Calu3 (cell line): ENCODE measurements at places on chromosomes 3 and 15. TPM values are rescaled to one million over a fixed set of nuclear protein-coding genes. Genes with fewer than 3 reads are reported as not detected.
A peak's percentile ranks its signal among the peaks of the same experiment; 100 is the strongest.

The SCG5 gene
- total RNA-seq: 1.9 TPM in 1 of 2 replicates, not detected in the other

The BNC1 gene
- not detected in 2 replicates for total RNA-seq

The CAMK1 gene
- total RNA-seq: 4.1 and 7.2 TPM in 2 replicates

The LRTM1 gene
- not detected in 2 replicates for total RNA-seq

The CNTN4 gene
- 1.6 and 2.9 TPM in 2 replicates for total RNA-seq

The IL5RA gene
- not detected in 2 replicates for total RNA-seq

The CRABP1 gene
- 0.51 TPM in 1 of 2 replicates, not detected in the other for total RNA-seq

- H3K4me3 ChIP-seq: no peak overlapping the region
- H3K27ac ChIP-seq: no peak overlapping the region
- no peaks in the 10 kb centered on the region for H3K4me1 ChIP-seq
- H3K27me3 ChIP-seq: no peaks in the 10 kb centered on the region
- no peak for DNase-seq
Observed at GRCh38 chr3:178505832-178506231, 30.4 kb upstream of the KCNMB2 start.

DNA sequence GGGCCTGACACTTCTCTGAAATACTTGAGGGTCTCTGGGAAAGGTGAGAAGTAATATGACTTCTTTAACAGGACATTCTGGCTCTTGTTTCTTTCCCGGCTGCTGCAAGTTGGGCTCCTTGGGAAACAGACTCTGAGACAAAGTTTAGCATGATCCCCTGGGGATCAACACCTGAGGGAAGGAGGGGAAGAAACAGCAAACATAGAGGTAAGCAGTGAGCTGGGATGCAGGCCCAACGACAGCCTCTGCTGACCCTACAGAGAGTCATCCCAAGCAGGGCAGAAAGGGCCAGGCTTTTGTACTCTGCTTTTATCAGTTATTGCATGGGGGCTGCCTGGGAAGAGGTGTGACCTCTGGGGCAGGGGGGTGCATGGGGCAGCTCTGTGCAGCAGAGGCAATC lies 26.8 kb upstream of the DUT start:
- no peak overlapping the region for H3K4me3 ChIP-seq
- H3K36me3 ChIP-seq: no peaks in the 10 kb centered on the region
- no peaks in the 10 kb centered on the region for H3K4me1 ChIP-seq
- no peaks in the 10 kb centered on the region for H3K27me3 ChIP-seq
- no peak overlapping the region for H3K27ac ChIP-seq
- no peak for DNase-seq

- H3K4me1 ChIP-seq: peaks cover 8% of the 10 kb centered on the region
- peak within 1 kb of the TSS; percentile 99 for H3K4me3 ChIP-seq
- DNase-seq: peak; percentile 80
- peak within 1 kb of the TSS; percentile 99 for H3K27ac ChIP-seq
Observed at GRCh38 chr3:101512646-101513418, at the start of gene SENP7. Gene SENP7, minus strand, starts transcription at chr3:101513212. Its CDS starts 82 bp downstream, at chr3:101513130.

DNA sequence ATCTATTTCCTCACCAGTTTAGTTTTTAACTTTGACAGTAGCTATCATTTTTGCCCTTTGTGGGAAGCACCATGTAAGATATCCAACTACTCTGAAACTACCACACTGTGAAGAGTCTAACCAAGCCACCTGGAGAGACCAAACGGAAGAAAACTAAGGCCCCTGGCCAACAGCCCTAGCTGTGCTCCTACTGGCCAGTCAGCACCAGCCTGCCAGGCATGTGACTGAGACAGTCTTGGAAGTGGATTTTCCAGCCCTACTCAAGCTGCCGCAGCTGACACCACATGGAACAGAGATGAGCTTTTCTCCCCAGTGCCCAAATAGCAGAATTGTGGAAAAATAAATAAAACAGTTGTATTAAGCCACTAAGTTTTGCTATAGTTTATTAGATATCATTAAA lies 2.9 kb upstream of the TBC1D5 start:
- H3K4me3 ChIP-seq: no peak overlapping the region
- DNase-seq: no peak
- no peak overlapping the region for H3K27ac ChIP-seq
- H3K4me1 ChIP-seq: peaks cover 23% of the 10 kb centered on the region
- H3K36me3 ChIP-seq: peaks cover 28% of the 10 kb centered on the region

- no peak overlapping the region for H3K4me3 ChIP-seq
- no peak overlapping the region for H3K27ac ChIP-seq
- H3K4me1 ChIP-seq: no peaks in the 10 kb centered on the region
- H3K36me3 ChIP-seq: no peaks in the 10 kb centered on the region
- no peak for DNase-seq
Observed at GRCh38 chr3:156252656-156253055, 132.3 kb downstream of the KCNAB1 start.

DNA sequence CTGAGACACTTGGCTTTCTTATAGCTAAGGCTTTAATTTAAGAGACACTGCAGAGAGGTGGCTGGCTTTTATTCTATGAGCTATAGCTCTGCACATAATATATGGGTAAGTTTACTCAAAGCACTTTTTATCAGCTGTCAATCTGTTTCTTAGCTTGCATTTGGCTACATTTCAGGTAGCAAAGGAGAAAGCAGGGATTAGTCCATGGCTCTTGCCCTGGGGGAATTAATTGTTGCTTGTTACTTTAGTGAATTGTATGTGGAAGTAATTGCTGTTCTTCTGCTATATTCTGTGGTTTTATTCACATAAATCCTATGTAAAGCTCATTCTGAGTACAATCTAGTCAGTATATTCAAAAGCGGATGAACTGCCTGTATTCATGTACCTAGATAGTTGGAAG lies 14.4 kb upstream of the CCDC39 start:
- no peaks in the 10 kb centered on the region for H3K4me1 ChIP-seq
- no peaks in the 10 kb centered on the region for H3K27me3 ChIP-seq
- DNase-seq: no peak
- H3K36me3 ChIP-seq: no peaks in the 10 kb centered on the region
- no peak overlapping the region for H3K27ac ChIP-seq

- H3K36me3 ChIP-seq: no peaks in the 10 kb centered on the region
- H3K4me1 ChIP-seq: no peaks in the 10 kb centered on the region
- H3K27ac ChIP-seq: no peak overlapping the region
- peaks cover 84% of the 10 kb centered on the region for H3K27me3 ChIP-seq
- no peak overlapping the region for H3K4me3 ChIP-seq
Observed at GRCh38 chr15:60782316-60782715, 303.4 kb upstream of the ICE2 start.

- H3K4me1 ChIP-seq: no peaks in the 10 kb centered on the region
- DNase-seq: no peak
- H3K27me3 ChIP-seq: no peaks in the 10 kb centered on the region
- no peak overlapping the region for H3K27ac ChIP-seq
- H3K4me3 ChIP-seq: no peak overlapping the region
- H3K36me3 ChIP-seq: no peaks in the 10 kb centered on the region
Observed at GRCh38 chr3:62143843-62144450, 229.4 kb downstream of the FEZF2 start.

GRCh38 chr3:155370198-155370597 lies 76.7 kb upstream of the STRIT1 start:
- DNase-seq: no peak
- H3K4me1 ChIP-seq: no peaks in the 10 kb centered on the region
- H3K27ac ChIP-seq: no peak overlapping the region

DNA sequence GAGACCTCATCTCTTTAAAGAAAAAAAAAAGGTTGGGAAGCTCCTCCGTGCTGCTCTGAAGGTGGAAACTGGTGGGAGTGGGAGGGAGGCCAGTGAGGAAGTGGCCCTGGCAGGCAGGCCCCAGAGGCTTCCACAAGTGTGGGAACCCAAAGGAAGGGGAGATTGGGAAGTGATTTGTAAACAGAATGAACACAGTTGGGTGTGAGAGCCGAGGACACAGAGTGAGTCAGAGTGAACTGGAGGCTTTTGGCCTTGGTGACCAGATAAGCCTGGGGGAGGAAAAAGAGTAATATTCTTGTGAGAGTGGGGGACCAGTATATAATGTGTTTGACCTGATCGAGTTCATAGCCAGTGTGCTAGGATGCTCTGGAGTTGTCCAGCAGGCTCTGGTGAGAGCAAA lies 23.0 kb downstream of the MKRN2 start:
- no peak overlapping the region for H3K4me3 ChIP-seq
- peaks cover 8% of the 10 kb centered on the region for H3K4me1 ChIP-seq
- no peaks in the 10 kb centered on the region for H3K27me3 ChIP-seq
- peaks cover 57% of the 10 kb centered on the region for H3K36me3 ChIP-seq
- peak overlapping the region; percentile 45 for H3K27ac ChIP-seq
- DNase-seq: no peak

DNA sequence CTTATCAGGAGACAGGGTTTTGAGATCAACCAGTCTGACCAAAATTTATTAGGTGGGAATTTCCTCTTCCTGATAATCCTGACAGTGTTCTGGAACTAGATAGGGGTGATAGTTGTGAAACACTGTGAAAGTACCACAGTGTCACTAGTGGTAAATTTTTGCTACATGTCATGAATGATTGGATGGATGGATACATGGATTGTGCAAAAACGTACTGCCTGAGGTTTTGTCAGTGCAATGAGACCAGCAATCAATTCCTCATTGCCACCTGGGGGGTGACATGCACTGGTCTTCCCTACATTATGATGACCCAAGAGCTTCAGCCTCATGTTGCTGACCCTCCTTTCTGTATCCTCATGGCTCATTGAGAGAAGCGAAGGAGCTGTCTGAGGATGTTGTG lies 123.5 kb downstream of the SLCO3A1 start:
- no peak overlapping the region for H3K4me3 ChIP-seq
- H3K27ac ChIP-seq: no peak overlapping the region
- H3K4me1 ChIP-seq: peaks cover 75% of the 10 kb centered on the region
- H3K36me3 ChIP-seq: peaks cover 5% of the 10 kb centered on the region
- no peak for DNase-seq
- no peaks in the 10 kb centered on the region for H3K27me3 ChIP-seq

DNA sequence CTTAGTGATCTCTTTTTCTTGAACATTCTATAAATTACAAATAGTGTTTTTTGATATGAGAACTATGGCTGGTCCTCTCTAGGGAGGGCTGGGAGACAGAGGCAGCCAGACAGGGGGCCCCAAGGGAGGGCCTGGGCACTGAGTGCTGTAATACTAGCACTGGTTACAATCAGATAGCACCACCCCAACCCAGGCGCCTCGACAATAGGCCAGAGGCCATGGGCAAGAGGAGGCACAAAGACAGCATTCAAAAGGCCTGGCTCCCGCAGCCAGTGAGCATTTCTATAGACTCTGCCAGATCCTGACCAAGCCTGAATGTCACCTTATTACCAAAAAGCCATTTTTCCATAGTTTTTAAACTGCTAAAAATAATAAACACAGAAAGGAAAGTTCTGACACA lies 158.5 kb downstream of the THRB start:
- no peak overlapping the region for H3K27ac ChIP-seq
- no peak overlapping the region for H3K4me3 ChIP-seq
- H3K27me3 ChIP-seq: no peaks in the 10 kb centered on the region
- H3K36me3 ChIP-seq: no peaks in the 10 kb centered on the region

GRCh38 chr15:71391421-71392088 lies 276.3 kb downstream of the THSD4 start:
- H3K4me3 ChIP-seq: no peak overlapping the region
- H3K27me3 ChIP-seq: no peaks in the 10 kb centered on the region
- DNase-seq: no peak
- H3K4me1 ChIP-seq: no peaks in the 10 kb centered on the region
- no peaks in the 10 kb centered on the region for H3K36me3 ChIP-seq

DNA sequence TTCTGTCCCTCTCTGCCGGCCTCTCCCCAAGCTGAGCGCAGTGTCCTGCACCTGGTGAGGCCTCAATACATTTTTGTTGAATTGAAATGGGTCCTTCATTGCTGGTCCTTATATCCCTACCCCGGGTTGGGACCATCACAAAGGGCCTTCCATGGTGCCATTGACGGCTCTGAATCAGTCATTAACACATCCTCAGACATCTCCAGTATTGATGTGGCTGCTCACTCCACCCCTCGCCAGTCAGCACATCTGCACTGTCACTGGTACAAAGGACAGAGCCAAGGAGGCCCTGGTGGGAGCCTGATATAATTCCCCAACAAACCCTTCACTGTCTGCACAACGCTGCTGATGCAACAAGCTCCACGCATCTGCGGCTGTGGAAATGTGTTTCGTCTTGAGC lies 191.6 kb upstream of the TOPAZ1 start:
- no peaks in the 10 kb centered on the region for H3K27me3 ChIP-seq
- no peak for DNase-seq
- no peak overlapping the region for H3K27ac ChIP-seq
- H3K4me1 ChIP-seq: peaks cover 34% of the 10 kb centered on the region

- H3K4me3 ChIP-seq: no peak overlapping the region
- no peak overlapping the region for H3K27ac ChIP-seq
- DNase-seq: no peak
- no peaks in the 10 kb centered on the region for H3K36me3 ChIP-seq
Observed at GRCh38 chr3:9098716-9099675, 135.7 kb upstream of the RAD18 start.

DNA sequence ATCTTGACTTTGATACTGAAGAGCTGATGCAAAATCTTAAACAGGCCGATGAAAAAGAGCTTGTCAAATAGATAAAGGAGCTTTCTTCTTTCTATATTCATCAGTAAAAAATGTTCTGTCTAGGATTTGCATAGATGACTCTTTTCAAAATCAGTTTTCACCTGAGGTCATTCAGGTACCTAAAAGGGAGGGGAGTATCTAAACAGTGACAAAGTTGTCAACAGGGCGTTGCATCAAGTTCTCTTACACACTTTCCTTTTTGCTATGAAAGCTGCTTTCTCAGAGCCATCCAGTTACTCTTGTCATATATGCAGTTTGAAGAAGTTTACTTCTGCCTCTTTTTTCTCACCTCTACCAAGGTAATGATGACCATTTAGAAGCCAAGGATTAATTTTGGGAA lies 60.0 kb downstream of the AKAP13 start:
- H3K27ac ChIP-seq: no peak overlapping the region
- no peaks in the 10 kb centered on the region for H3K27me3 ChIP-seq
- no peak overlapping the region for H3K4me3 ChIP-seq
- H3K4me1 ChIP-seq: peaks cover 40% of the 10 kb centered on the region
- peaks cover 5% of the 10 kb centered on the region for H3K36me3 ChIP-seq

DNA sequence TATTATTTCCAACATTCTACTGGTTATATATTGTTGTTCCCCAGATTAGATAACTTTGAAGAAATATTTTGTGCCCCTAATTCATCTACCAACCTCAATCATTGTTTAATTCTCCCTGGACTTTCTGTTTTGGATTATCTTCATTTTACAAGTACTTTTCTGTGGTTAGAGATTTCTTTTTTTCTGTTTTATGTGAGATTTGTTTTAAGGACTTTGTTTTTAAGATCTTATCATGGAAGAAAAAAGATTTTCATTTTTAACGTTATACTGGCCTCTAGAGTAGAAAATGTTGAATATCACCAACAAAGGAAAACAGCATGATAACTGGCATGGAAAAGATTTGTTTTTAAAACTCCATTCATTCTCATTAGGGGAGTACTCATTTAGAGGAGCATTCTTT lies 210.9 kb upstream of the KCNMB2 start:
- H3K4me1 ChIP-seq: no peaks in the 10 kb centered on the region
- H3K4me3 ChIP-seq: no peak overlapping the region
- no peak overlapping the region for H3K27ac ChIP-seq
- H3K27me3 ChIP-seq: no peaks in the 10 kb centered on the region
